ENCODE measurements at places on chromosomes 6 and 20.
A peak's percentile ranks its signal among the peaks of the same experiment; 100 is the strongest.

GRCh38 chr6:44020664-44021425, 106.4 kb downstream of the MRPL14 start:
- DNase-seq: no peak

DNA sequence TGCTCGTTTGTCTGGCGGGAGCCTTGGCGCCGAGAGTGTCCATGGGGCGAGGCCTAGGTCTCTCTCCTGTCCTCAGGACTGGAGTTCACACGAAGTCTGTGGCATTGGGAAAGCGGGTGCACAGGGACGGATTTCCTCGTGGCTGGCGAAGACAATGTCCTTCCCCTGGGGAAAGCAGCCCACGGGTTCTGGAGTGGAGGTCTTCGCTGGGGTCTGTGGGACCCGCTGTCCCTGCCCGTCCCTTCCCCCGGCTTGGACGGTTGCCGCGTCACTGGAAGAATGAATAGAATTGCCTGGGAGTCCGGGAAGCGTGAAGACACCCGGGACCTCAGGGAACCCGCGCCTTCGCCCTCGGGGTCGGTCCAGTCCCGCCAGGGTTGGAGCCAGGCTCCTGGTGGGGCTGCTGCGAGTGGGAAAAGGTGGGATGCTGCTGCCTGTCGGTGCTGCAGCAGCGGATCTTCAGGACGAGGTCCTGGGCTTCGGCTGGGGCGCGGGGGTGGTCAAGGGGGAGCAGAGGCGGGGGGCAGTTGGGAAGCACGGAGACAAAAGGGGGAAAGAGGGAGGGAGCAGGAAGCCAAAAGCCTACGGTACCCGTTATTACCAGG, 441.8 kb upstream of the DEFB115 start:
- DNase-seq: no peak

DNA sequence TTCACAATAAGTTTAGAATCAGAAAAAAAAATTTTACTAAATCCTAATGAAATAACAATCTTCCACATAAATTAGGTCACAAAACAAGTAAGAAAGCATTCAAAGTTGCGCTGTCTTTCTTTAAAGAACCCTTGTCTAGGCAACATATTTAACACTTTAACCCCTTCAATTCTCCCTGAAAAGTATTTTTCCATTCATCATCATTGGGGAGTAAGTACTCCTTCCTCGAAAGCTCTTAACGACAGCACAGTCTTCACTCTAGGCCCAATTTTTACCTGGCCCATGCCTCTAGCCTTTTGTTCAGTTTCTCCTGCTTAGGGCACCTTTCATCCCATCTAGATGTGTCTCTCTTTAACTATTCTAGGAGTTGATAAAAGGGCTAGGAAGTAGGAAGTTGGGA, 2.6 kb downstream of the TSPYL1 start:
- no peak for DNase-seq

DNA sequence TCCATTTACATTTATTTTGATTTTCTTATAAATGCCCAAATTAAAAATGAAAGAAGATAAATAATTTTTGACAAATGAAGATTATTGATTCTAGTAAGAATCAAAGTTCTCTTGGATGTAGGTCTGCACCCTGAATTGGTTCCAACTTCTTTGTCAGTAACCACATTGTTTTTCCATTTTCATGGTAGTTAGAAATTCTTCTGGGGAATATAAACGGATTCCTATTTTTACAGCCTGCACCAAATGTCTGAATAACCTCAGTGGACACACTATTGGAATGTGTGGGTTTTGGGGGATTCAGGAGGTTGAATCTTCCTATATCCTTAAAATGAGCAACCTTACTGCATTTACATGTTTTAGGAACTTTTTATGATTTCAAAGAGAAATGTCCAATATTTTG, 1085.3 kb upstream of the MAP3K7 start:
- no peak for DNase-seq

DNA sequence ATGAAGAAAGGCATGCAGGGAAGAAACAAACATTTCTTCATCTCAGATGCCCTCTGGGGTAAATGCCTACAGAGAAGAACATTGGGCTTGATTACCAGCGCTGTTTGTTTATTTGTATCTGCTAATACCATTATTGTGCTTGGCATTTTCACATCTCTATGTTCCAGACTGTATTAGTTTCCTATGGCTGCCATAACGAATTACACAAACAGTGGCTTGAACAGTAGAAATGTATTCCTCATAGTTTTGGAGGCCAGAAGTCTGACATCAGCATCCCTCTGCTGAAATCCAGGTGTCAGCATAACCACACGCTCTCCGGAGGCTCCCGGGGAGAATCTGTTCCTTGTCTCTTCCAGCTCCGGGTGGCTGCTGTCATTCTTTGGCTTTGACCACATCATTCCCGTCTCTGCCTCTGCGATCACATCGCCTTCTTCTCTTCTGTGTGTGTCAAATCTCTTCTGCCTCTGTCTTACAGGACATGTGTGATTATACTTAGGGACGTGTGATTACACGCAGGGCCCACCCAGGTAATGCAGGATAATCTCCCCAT, 241.6 kb upstream of the SUPT3H start:
- no peak for DNase-seq

- peak; percentile 39 for DNase-seq
Measured at GRCh38 chr6:21594416-21595281, 1.1 kb downstream of the SOX4 start.

- DNase-seq: no peak
Measured at GRCh38 chr6:75424618-75425548, 68.7 kb downstream of the FILIP1 start.

DNA sequence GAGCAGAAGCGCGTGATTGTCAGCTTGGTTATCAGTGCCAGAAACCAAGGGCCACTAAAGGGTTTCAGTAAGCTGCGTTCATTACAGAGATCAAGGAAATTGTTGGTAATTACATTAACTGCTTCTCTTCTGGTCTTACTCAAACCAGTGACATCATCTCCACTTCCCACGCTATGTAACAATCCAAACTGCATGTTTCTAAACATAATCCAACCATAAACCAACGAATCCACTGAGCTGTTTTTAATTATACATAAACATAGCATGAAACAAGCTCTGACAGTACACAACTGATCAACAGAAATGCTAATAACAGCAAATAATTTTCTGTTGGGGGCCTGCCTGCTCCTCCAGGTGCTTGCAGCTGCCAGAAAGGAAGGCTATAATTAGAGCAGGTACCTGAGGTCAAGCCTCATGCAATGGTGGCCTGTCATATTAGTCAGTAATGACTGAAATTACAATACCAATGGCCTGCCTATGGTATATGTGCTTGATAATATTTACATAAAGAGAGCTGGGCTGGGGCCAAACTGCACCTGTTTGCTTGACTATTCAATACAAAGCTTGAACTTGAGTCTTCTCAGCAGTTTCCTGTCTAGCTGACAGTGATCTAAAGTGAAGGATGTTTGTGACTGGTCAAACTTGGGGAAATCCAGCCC, 40.1 kb downstream of the ILRUN start:
- DNase-seq: peak; percentile 24
